ENCODE measurements at places on chromosomes 2 and 18.
A peak's percentile ranks its signal among the peaks of the same experiment; 100 is the strongest.

DNA sequence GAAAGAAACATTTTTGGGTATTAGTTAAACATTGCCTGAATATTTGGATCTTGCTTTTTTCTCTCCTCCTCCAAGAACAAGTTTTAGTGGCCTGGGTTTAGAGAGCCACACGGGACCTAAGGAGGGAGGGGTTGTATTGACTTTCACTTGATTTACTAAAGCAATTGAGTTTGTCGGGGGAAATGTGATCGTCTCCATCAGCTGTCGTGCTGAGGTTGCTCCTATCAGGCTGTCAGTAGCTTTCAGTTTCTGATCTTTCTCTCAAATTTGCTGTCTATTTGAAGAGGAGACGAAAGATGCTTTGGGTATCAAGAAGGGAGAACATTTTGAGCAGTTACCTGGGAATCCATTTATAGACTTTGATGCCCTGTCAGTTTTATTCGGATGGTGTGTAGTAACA, 106.0 kb downstream of the SETBP1 start:
- peak; percentile 34 for DNase-seq

DNA sequence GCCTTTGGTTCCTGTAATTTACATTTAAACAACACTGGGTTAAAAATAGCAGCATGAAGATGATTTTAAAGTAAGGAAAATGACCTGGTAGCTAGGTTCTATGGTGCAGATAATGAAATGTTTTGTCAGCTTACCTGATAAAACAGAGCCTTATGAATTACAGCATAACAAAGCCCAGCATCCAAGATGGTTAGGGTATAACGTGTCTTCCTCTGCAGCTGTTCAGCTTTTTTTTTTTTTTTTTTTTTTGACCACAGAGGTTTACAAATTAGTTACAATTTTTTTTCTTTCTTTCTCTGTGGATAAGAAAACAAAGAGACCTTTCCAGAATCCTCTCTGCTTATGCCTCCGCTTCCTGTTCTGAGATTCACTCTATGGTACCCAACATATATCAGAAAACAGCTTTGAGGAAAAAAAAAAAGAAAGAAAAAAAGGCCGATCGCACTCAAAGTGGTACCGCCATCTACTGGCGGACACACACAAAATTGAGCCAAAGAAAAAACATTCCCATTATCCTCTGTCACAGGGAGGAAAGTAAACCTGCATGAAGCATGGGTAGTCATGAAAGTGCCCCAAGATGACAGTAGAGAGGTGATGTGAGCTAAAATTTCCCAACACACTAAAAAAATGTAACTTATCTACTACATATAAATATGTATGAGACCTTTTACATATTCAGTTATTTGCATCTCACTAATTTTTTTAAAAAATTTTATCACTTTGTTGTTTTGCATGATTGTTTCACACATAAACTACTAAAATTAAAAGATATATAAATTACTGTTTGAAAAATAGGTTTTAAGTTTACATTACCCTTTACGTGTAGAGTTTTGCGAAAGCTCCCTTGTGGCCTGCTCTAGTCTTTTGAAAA, at the start of gene SCN3A:
Gene SCN3A (minus strand): TSS at position 362 of the 871 bp plus-strand sequence. CDS start 27,656 bp downstream, outside the sequence.
- DNase-seq, result no peak

DNA sequence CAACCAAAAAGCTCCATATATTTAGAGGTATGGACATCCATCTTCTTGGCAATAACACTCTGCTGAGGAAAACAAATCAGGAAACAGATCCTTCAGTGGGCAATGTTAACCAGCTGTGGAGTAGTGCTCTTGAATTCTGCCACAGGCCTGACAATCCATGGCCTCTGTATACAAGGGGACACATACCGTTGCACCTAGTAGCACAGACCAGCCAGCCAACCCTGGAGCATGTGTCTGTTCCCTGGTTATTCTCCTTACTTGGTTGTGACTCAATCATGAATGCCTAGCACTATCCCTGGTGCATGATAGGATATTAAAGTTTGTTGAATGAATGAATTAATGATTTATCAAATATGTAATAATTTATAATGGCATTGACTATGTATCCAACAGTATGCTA, 261.4 kb upstream of the MGAT5 start:
- DNase-seq, result no peak

DNA sequence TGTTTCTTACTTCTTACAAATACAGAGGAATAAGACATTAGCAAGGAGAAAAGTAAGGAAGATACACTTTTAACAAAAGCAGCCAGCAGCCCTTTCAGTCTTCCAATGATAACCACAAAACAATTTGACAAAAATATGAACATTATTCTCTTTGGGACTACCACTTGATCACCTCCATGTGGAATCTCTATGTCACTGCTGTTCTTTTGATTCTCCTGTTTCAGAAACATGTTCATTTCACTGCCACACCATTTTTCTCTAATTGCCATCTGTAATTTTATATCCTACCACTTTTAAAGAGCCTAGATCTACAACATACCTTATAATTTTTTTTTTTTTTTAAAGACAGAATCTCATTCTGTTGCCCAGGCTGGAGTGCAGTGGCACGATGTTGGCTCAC, 10.9 kb downstream of the INO80D start:
- no peak for DNase-seq

GRCh38 chr18:63307551-63308200, 11.9 kb downstream of the BCL2 start:
- no peak for DNase-seq

- no peak for DNase-seq
Observed at GRCh38 chr2:215567504-215567903, 131.6 kb upstream of the FN1 start.

- no peak for DNase-seq
Observed at GRCh38 chr2:1837022-1837421, 92.7 kb upstream of the PXDN start.

DNA sequence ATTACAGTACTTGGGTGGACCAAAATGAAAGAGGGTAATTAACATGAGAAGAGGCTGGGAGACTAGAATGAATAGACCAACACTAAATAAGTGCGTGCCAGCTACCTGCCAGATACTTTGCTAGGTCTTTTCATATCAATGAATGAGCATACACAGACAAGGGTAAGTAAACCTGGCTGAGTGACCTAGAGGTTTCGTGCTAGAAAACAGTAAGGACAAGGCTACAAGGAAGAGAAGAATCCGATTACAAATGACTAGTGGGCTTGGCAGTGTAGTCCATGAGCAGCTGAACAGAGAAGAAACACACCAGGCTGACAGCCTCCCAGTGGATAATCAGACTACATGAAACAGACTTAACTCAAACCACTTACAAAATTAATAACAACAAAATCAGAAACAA, 64.6 kb downstream of the THADA start:
- no peak for DNase-seq

- peak; percentile 35 for DNase-seq
Observed at GRCh38 chr2:144331674-144332355, 188.1 kb downstream of the ZEB2 start.

DNA sequence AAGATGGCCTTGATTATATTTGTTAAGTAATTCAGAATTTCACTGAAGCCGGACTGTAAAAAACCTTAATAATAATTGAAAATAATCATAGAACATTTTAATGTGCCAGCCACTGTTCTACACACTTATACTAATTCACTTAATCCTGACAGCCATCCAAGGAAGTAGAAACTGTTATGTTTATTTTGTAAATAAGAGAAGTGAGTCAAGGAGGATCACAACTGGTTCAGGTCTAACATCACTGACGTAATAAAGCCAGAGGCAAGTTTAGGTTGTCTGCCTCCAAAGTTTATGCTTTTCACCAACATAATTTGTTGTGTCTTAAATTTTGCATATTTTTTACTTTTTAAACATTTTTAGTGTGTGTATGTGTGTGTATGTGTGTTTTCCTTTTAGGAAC, 436.1 kb downstream of the LRRTM4 start:
- no peak for DNase-seq

- DNase-seq, result no peak
Observed at GRCh38 chr18:13570216-13570615, 156.1 kb downstream of the FAM210A start.

DNA sequence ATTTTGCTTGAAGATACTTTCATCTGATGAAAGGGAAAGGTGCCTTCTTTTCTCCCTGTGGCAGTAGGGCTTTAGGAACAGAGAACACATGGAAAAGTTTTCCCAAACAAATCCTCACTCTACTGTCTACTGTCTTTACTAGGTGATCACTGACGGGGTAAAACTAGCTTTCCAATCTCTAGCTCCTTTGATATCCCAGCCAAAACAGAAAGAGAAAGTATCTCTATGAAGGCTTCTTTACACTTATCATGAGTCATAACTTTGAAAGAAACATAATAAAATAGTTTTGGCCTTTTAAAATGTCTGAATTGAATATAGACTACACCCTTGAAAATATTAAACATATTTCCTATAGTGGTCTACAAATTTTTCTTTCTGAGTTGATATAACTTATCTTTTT, 214.5 kb downstream of the DSEL start:
- DNase-seq, result no peak

Measured in GM12864 (cell line).